Brain microvascular endothelial cell (primary cell): ENCODE measurements at places on chromosomes 2 and 18.

DNA sequence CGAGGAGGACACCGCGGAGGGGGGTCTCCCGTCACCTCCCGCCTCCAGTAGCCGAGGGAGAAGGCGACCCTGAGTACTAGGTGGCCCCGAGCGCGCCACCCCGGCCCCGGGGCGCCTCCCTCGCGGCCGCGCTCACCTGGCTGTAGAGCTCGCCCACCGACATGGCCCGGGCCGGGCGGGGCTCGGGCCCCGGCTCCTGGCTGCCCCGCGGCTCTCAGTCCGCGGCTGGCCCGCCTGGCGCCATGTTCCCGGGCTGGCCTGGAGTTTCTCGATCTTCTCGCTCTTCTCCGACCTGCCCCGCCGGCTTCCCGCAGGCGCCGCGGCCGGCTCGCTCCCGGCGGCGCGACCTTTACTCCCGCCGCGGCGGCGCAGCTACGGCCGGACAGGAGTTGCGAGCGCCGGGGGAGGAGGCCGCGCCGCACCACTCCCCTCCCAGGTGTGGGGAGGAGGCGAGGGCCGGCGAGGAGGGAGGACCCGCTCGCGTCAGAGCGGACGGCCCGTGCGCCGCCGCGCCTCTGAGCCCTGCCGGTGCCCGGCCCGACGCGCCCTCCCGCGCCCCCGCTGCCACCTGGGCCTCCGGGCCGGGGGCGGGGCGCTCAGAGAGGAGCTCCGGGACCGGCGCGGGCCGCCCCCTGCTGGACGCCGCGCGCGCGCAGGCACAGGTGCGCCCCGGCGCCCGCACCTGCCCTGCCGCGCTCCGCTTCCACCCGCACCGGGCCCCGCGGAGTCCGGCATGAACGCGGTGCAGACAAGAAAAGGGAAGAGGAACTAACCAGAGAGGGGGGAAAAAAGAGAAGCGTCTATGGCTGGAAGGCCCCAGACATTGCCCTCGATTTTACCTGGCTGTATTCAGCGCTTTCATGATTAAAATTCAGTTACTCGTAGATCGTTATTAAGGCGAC, at the start of gene MYO5B:
Gene MYO5B (minus strand): TSS at position 517 of the 902 bp plus-strand sequence. CDS start 354 bp downstream, at position 163.
- no peak for DNase-seq

DNA sequence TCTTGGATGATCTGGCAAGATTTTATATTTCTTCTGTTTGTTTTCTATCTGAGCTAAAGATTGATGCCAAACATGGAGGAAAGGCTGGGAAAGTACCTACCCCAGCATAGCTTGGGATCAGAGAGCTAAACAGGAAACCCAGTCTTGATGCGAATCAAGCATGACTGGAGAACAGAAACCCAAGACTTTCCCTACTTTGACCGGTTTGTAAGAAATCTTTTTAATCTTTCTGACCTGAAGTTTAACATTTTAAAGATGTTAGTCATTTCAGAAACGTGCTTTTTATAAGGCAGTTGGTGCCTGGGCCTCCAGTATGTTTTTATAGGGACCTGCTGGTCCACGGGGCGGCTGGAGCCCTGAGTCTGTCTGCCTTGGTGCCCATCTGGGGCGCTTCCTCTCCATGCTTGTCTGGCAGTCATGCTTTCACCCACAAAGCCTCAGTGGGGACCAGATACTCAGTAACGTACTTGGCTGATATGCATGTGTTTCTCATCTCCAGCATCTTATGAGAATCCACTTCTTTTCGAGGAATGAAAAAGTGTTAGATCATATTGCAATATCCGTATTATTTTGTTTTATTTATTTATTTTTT, 266.5 kb downstream of the PTGR3 start:
- no peak for DNase-seq

DNA sequence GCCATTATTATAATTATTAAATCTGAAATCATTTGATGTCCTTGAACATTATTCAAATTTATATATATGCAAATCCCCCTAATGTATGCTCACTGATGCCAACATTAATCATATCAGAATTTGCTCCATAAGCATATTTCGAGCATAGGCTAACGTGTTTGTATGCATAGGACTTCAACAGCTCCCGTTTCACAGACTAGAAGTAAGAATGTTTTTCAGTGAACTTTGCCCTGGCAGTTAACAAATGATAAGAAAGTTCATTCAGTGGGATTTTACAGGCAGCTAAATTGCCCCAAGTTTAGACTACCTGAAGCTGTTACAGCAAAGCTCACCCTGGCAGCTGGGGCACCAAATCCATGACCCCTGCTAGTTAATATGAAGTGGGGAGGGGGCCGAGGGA, 272.0 kb downstream of the LNPK start:
- DNase-seq = no peak

- DNase-seq = no peak
These were observed 38.3 kb downstream of the IL1RL2 start for GRCh38 chr2:102224824-102225739.

DNA sequence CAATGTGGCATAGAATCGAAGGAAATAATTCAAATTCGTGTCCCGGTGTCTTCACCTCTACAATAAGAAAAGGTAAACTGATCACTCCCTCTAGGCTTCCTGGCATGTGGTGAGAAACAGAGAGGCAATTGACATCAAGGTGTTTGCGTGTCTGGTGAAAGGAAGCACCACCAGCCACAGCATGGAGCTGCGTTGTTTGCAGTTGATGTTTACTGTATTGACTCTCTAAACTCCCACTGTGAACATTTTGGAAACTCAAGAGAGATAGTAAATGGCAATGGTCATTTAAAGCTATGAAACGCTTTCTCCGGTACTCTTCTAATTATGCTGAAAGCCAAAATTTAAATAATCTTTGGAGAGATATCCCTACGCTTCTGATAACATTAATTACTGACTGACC, 82.6 kb downstream of the SETBP1 start:
- DNase-seq = no peak

DNA sequence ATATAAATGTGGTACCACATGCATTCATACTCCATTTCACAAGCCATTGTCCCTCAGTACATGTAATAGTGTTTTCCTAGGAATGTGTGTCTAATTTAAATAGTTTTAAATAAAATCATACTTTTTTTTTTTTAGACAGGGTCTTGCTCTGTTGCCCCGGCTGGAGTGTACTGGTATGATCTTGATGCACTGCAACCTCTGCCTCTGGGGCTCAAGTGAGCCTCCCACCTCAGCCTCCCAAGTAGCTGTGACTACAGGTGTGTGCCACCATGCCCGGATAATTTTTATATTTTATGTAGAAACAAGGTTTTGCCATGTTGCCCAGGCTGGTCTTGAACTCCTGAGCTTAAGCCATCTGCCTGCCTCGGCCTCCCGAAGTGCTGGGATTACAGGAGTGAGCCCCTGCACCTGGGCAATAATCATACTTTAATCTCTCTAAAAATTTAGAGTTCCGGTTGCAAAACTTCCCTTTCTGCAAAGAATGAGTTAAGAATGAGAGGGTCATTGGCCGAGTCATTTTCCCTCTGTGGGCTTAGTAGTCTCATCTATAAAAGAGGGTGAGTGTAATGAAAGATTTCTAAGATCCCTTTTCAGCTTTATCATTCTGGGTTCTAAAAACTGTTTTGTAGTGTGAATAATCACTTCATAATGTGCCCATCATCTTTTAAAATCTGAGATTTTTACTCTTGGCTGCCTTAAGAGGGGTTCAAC, 116.0 kb upstream of the PELI1 start:
- no peak for DNase-seq

DNA sequence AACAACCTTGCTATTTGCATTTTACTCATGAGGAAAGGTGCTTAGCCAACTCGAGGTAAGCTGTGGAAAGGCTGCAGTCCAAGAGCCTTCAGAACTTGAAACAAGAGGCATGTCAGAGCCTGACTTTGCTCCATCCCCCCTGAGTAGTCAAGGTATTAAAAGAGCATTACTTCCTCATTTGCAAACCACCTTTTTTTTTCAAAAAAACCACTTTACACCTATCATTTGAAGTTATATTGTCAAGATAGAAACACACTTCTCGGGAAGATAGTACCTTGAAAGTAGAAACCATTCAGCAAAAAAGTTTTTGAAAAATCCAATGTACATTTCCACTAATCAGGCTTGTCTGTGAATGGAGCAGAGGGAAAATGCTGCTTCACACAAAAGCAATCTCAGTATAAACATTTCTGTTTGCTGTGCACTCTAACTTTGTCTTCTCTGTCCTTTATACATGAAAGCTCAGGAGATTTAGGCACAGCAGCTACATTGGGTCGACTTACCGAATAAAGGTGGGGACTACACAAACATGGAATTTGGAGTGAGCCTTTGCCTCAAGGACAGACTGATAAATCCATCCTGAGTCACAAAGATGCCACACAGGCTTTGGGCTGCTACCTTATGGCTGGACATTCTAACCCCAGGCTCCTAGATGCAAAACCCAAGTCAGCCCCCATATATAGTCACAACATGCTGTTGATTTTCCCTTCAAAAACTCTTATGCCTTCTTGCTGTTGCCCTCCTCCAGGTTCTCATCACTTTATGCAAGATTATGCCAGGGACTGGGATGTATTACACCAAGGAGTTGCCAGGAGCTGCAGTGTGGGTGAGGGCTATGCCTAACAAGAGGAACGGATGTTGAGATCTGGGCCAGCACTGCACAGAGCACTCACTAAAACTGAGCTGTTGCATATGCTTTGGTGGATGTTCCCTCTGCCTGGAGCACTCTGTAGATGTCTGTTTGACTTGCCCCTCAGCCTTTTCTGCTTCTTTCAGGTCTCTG, 41.4 kb upstream of the EML4 start:
- no peak for DNase-seq

- DNase-seq = peak; percentile 92
These were observed 99.1 kb downstream of the SH3BP4 start for GRCh38 chr2:235050980-235051351.

- DNase-seq = no peak
These were observed 3.3 kb upstream of the ABCB6 start for GRCh38 chr2:219221957-219222518.

DNA sequence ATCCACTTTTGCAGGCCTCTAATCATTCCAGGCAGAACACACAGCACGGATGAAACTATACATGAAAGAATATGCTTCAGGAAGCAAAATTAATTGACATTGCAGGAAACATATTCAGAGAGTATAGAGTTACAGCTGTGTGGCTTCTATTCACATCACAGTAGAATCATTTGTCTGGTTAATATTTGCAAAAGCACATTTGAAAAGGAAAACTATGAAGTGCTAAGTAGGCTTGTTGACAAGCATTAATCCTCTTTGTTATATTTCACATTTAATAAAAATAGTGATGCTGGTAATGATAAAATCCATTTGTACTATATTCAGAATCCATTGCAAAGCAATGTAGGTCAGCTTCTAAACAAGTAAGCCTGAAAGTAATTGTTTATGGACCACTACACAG, 32.2 kb upstream of the PIK3C3 start:
- DNase-seq = no peak

DNA sequence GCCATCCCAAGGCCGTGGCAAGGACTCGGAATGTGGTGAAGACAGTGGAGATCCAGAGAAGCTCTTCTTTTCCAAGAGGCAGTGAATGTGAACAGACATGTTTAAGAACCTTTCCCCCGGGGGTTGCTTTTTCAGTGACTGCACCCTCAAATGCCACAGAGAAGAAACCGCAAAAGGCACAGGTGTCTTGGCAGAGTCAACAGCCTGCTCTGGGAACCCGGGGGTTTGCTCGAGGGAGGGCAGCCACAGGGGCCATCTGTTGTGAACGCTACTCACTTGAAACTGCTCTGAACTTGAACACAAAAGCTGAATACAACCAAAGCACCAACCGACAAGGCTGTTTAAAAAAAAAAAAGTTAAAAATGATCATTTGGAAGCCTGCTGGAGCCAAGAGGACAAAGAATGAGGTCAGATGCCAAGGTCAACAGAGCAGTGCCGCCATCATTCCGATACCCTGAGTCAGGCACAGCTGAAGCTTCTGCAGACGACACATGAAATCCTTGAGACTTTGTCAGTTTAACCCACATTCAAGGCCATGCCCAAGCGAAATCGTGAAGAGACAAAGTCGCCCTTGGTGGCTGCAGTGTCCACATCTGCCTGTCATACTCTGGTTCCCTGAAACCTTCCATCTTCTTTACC, 47.4 kb downstream of the PSMG2 start:
- DNase-seq = no peak

- no peak for DNase-seq
These were observed 42.6 kb upstream of the MTCL1 start for GRCh38 chr18:8662560-8663255.

DNA sequence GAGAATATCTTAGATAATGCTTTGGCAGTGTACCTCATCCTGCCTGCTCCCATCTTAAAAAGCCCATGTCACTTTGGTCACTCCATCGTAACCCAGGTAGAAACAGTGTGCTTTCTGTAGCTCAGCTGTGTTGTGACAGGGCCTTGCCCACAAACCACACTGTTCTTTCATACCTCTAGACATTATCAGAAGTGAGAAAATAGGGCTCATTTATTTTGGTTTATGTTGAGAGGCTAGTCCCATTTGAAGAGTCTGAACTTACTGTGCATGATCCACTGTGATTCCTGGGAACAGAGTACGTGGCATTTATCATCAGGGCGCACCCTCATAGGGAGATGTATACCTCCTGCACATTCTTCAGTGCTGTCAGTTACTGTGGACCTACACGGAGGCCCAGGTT, 69.7 kb downstream of the FEZ2 start:
- no peak for DNase-seq
